ENCODE measurements at places on chromosomes 7 and 10.

- peak; percentile 59 for DNase-seq
Measured at GRCh38 chr10:79003183-79004100, 65.3 kb upstream of the ZMIZ1 start.

DNA sequence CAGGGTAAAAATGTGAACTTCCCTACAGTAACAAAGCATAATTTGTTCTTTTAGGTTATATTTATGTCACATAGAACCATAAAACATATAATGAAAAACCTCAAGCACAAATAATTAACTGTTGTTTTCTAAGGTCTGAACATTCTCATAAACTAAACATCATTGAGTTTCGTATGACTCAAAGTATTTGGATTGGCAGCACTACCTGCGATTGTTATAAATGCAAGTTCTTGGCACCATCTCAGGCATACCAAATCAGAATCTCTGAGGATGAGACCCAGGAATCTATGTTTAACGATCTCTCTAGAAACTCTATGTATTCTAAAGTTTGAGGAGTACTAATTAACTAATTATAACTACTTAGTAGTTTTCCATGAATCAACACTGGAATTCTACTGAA is 22.5 kb downstream of the ORC5 start:
- DNase-seq, result no peak

DNA sequence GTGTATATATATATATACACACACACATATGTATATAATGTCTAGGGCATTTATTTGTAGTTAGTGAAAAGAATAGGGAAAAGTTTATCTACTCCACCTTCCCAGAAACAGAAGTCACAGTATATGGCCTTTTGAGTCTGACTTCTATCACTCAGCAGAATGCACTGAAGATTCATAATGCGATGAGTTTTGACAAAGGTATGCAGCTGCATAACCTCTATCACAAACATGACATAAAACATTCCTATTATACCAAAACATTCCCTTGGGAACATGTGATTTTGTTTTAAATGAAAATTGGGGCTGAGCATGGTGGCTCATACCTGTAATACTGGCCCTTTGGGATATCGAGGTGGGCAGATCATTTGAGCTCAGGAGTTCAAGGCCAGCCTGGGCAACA is 137.3 kb upstream of the EEPD1 start:
- DNase-seq, result no peak

- no peak for DNase-seq
Measured at GRCh38 chr7:49878089-49878488, 104.7 kb downstream of the VWC2 start.

DNA sequence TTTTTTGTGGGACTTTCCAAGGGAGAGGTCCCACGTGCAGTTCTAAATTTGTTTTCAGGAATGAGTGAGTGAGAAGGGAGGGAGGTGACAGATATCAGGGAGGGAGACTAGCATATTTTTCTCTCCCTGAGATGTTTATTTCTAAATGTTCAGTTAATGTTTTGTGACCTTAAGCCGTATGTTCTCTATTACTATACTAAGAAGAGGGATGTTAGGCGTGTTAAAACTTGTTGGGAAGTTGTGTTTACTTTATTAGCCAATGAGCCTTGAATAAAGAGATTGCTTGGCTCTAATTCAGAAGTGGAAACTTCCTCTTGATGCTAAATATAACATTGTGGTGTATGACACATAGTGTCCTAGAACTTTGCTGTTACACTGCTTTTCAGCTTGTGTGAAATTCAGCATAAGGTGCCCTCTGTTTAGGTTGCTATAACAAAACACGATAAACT is 37.3 kb downstream of the DNAH11 start:
- DNase-seq, result no peak

DNA sequence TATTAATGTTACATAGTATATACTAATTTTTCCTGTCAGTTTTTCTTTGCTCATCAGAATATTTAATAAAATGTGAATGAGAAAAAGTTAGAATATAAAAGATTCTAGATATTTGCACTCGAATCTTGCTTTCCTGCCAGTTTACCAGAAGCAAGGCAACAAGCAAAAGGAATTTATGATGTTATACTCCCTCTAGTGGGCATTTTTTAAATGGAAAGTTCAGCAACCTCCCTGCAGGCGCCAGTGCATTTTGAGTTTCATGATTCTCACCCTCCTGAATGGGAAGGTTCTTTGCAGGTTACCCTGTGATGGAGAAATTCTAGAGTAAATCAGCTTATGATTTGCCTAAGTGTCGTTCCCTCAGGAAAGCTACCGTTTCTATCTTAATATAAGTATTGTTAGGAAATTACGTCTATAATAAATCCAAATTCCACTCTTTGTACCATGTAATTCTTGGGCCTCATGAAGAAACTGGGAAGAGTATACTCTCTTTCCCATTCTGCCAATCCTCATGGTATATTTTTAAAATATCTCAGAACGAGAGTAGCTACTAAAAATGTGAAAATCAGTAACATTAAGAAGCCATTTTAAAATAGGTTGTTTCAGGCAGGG is 350.0 kb downstream of the CRPPA start:
- peak; percentile 6 for DNase-seq

- no peak for DNase-seq
Measured at GRCh38 chr10:9305018-9305655, 1250.6 kb downstream of the GATA3 start.

DNA sequence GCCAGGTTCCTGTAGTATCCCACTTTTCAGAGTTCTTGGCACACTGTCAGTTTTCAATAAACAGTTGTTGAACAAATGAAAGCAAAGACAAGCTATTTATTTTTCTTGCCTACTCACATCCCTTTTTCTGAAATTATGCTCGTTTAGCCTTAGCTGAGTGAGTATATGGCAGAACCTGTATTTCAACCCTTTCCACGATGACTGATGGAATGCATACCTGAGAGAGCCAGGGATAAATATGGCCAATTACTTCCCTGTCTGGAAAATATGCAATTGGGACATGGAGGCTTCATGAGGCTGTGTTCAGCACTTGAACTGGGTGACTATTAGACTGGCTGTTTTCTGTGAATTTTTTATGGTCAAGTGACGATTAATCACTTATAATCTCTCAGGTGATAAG is 144.5 kb upstream of the POT1 start:
- no peak for DNase-seq

DNA sequence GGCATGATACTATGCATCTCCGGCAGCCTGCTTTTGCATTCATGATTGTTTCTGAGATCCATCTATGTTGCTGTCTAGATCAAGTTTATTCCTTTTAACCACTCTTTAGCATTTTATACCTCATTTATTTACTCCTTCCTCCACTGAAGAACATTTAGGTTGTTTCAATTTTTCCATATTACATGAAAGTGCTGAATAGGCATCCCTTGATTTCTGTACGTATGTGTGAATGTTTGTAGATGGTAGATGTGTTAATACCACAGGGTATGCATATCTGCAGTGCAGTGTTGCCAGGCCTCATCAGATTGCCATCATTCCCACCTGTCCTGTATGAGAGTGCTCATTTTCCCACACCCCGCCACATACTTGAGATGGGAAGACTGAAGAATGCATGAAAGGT is 13.9 kb downstream of the ARPC1A start:
- DNase-seq, result no peak

DNA sequence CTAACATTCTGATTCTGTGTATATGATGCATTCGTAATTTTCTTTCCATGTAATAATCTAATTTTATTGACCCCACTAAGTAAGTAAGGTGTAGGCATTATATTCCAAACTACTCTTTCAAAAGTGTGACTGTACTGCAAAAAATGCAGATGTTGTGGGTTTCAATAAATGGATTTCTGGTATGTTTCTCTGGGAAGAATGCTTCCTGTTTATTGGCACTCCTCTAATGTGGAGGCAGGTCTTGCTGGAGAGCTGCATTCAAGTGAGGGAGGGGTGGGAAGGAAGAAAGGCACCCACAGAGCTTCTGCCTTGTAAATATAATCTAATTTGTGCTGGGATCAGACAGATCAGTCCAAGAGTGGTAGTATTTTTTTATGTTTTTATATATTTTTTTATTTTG is 23.9 kb downstream of the ST7 start:
- DNase-seq, result no peak

- no peak for DNase-seq
Measured at GRCh38 chr10:101260764-101261481, 31.7 kb upstream of the LBX1 start.

- DNase-seq, result no peak
Measured at GRCh38 chr7:18895456-18895855, 222.0 kb downstream of the TWIST1 start.

- DNase-seq, result no peak
Measured at GRCh38 chr10:30028738-30029030, 30.7 kb downstream of the JCAD start.

DNA sequence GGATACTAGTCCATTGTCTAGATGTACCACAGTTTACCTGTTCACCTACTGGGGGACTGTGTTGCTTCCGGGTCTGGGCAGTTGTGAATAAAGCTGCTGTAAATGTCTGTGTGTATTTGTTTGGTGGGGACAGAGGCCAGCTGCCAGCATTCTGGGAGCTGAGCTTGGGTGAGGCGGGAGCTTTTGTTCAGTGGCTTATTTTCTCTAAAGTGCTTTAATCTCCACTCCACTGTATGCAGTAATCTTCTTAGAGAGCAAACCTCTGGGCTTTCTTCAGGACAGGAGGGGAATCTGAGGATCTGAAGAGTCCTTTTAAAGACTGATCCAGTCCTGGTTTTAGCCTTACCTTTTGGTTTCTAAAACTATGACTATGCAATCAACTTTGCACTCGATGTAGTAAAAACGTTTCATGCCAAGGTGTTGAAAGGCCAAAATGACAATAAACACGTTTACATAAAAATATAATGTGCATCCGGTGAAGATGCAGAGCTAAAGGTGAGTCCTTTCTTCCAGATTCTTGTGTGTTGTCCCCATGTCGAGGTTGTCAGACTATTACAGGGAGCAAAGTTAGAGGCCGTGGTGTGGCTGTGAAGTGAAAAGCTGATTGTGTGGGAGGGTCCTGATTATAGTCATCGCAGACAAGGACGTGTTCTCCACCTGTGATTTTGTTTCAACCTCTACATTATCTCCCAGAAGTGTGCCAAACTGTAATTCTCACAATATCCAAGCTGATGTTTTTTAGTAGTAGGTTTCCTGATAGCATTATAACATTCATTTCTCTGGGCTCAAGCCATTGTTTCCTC is 279.8 kb downstream of the CAMK1D start:
- DNase-seq, result no peak

GRCh38 chr7:104254696-104255095 is 46.9 kb upstream of the ORC5 start:
- DNase-seq, result no peak

DNA sequence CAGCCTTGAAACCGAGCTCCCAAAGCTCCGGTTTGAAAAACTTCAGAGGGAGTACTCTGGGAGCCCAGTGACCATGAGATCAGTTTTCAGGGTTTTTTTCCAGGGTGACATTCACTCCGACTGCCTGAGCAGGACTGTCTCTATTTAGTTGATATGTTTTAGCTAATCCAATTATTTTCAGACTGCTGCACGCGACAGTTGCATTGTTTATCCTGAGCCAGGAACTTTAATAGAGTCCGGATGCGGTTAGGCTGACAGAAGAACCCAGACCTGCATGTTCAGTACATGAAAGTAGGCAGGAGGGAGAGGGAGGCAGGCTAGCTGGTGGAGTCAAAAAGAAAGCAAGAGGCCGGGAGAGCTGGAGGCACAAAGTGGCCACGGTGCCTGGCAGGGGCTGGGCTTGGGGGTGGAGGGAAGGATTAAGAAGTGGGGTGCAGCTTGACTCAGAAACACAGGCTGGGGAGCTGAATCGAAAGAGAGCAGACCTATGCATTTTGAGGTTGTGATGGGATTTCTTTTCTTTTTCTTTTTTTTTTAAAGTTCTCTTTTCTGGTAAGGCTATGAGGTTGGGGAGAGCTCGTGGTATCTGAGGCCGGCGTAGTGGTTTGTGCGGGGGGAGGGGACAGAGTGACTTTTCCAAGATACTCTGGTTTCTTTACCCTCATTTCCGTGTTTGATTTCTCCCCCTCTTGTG is 5.7 kb downstream of the GATA3 start:
- no peak for DNase-seq

- no peak for DNase-seq
Measured at GRCh38 chr10:132129431-132129830, 57.3 kb upstream of the DPYSL4 start.

GRCh38 chr10:81873932-81874816 is 820 bp upstream of the NRG3 start:
- no peak for DNase-seq

DNA sequence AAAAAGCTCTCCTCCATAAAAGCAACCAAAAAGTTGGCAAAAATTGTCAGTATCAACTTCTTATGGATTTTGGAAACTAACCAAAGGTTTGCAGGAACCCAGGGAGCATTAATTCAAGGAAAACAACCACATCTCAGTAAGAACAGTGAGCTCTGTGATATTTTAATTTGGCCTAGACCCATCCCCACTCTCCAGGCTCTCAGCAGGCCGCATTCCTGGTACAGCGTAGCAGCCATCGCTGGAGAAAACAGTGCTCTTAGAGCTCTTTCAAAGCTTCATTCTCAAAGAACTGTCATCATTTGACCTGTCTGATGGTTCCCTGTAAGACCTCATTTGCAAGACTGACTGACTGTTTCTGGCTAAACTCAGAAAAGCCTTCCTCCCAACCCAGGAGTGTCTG is 81.9 kb downstream of the NUDCD3 start:
- DNase-seq, result no peak

GRCh38 chr7:107742678-107743566 is 1.0 kb upstream of the CBLL1 start:
- DNase-seq, result no peak

- no peak for DNase-seq
Measured at GRCh38 chr7:27513885-27514284, 148.8 kb downstream of the HIBADH start.

DNA sequence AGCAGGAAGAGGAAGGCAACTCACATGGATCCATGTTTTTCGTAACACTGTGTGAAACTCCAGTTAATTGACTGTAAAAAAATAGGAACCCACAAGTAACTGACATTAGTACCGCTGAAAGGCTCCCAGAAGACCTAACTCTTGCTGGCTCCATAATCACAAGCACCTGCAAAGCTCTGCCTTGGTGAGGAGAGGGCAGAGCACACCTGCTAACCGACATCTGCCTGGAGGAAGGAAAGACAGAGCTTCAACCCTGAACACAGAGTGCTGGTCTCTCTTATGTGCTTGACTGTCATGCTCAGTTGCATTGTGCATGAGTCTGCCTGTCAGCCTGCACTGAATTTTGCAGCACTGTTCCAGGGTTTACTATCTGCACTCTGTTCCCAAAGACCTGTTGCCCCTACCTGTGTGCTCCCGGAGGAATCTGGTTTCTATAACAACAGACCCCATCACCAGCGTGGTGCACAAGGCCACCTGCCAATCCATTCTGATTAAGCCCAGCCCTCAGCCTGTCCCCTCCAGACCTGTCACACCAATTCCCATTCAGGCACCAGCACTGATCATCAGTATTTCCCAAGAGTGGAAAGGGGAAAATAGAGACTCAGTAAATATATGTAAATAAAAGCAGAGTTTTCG is 63.1 kb upstream of the ANKRD1 start:
- DNase-seq, result no peak
